ENCODE measurements at places on chromosomes 6 and 20.

GRCh38 chr20:32578840-32579390, 6.2 kb downstream of the NOL4L start:
- no peak for DNase-seq

DNA sequence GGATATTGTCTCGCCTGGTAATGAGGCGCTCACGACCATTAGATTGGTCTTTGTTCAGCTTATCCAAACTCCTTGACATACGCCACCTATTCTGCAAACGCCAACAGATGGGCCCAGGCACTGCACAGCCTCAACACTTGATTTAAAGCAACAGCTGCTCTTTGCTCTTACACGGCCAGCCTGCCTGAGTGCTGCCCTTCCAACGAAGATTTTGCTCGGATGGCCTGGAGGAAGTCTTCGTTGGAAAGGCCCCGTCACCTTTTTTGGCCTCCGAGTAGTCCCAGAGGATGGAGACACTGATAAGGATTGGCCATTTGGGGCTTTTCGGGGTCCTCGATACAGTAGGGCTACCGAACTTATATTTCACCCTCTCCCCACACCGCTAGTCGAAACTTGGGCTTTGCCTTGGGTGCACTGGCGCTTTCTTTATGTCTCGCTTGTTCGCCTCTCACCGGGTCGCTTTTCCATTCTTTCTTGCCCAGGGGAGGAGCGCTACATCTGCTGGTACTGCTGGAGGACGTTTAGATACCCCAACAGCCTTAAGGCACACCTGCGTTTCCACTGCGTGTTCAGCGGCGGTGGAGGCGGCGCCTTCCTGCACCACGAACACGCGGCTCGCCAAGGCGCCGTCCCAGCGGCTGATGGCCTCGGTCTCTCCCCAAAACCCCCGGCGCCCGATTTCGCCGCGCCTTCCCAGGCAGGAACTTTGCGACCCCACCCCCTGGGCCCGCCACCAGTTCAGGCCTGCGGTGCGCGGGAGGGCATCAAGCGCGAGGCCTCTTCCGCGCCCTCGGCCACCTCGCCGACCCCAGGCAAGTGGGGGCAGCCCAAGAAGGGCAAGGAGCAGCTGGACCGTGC, 6.1 kb downstream of the PRDM13 start:
- no peak for DNase-seq

- no peak for DNase-seq
Observed at GRCh38 chr6:164690241-164690640, 619.2 kb downstream of the C6orf118 start.

GRCh38 chr6:31737315-31737990, 1.1 kb upstream of the CLIC1 start:
- no peak for DNase-seq

GRCh38 chr6:62974452-62974851, 236.8 kb upstream of the FKBP1C start:
- no peak for DNase-seq

- no peak for DNase-seq
Observed at GRCh38 chr6:82249381-82250253, 2.1 kb upstream of the IBTK start.

DNA sequence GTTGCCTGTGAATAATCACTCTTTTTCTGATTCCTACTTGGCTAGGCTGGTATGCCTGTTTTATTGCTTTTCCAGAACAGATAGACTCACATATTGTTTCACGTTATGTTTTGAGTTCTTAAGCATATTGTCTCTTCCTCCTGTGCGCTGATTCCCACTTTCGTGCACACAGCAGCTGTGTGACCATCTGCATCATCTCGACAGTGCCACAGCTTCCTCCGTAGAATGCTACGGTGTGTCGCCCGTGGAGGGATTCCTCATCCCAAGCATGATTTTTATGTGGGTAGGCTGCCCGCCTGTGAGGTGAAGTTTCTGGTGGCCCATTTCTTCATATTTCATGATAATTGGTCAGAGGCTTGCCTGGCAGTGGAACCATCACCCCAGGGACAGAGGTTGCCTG, 31.8 kb downstream of the PLCB4 start:
- DNase-seq = no peak

- DNase-seq = no peak
Observed at GRCh38 chr6:72820906-72821305, 199.0 kb downstream of the KCNQ5 start.

DNA sequence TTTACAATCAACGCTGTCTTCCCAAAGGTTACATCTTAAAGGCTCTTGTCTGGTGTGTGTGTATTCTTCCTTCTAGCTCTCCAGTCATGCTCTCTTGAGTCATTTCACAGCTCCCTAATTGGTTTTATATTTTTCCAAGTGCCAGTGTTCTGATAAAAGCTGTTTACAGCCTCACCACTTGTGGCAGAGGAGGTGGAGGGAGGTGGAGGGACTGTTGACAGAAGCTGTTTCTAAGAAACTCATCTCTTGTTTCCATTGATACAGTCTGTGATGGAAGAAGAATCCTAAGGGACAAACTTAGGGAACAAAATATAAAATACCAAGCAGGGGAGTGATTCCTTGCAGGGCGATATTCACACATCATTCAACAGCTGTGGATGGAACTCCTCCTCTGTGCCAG, 64.0 kb downstream of the QRSL1 start:
- no peak for DNase-seq

DNA sequence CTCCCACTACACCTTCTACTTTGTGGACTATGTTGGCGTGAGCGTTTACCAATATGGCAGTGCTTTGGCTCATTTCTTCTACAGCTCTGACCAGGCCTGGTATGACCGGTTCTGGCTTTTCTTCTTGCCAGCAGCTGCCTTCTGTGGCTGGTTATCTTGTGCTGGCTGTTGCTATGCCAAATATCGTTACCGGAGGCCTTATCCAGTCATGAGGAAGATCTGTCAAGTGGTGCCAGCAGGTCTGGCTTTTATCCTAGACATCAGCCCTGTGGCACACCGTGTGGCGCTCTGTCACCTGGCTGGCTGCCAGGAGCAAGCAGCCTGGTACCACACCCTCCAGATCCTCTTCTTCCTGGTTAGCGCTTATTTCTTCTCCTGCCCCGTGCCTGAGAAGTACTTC, 16.5 kb upstream of the EFHC1 start:
- DNase-seq = no peak

GRCh38 chr20:49539481-49540231, 28.3 kb downstream of the PTGIS start:
- no peak for DNase-seq

DNA sequence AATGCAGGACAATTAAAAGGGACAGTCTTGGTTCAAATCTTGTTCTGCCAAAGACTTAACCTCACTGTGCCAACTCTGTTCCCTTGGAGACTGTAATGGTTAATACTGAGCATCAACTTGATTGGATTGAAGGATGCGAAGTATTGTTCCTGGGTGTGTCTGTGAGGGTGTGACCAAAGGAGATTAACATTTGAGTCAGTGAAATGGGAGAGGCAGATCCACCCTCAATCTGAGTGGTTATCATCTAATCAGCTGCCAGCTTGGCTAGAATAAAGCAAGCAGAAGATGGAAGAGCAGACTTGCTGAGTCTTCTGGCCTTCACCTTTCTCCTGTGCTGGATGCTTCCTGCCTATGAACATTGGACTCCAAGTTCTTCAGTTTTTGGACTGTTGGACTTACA, 474.4 kb downstream of the CD83 start:
- no peak for DNase-seq

- no peak for DNase-seq
Observed at GRCh38 chr6:66865771-66866170, 1158.7 kb upstream of the EYS start.

DNA sequence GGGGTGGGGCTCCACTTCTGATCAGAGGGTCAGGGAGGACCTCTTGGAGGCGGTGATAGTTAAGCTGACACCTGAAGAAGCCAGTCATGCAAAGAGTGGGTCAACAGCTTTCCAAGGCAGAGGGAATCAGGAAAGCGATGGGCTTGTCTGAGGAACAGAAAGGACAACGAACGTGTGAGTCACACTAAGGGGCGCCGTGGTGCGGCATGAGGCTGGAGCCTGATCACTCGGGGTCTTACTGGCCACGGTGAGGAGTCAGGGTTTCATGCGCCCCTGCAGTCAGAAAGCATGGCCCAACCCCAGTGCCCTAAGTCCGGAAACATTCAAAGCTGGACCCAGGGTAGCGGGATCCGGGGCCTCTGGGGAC, 50.6 kb upstream of the SLC32A1 start:
- no peak for DNase-seq

GRCh38 chr6:30754631-30755030, 10.3 kb upstream of the IER3 start:
- no peak for DNase-seq

GRCh38 chr20:5400164-5400762, 83.5 kb upstream of the PROKR2 start:
- DNase-seq = no peak

GRCh38 chr6:73152966-73153757, 72.1 kb downstream of the KHDC1L start:
- no peak for DNase-seq

DNA sequence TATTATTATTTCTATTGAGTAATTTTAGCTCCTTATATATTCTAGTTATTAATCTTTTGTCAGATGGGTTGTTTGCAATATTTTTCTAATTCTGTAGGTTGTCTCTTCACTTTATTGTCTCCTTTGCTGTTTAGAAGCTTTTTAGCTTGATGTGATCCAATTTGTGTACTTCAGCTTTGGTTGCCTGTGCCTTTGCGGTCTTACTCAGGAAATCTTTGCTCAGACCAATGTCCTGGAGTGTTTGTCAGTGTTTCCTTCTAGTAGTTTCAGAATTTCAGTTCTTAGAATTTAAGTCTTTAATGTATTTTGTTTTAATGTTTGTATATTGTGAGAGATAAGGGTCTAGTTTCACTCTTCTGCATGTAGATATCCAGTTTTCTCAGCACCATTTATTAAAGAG, 916.0 kb upstream of the EYS start:
- DNase-seq = no peak

DNA sequence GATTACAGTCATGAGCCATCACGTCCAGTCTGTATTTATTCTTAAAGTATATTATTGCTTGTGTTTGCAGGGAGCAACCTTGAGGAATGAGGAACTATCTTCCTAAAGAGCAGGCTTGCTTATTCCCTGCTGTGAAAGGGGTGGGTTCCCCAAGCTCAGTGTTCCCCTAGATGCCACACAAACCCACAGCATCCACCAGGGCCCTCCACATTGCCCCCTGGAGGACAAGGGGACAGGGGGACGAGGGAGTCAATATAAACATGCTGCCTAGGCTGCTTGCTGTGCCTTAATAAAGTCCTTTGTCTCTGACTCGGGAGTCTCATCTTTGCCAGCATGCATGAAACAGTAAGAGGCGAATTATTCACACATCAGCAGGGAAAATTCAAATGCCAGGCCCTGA, 8.0 kb upstream of the IDH3B start:
- DNase-seq = no peak

- DNase-seq = no peak
Observed at GRCh38 chr6:88749849-88750248, 213.6 kb downstream of the RNGTT start.

DNA sequence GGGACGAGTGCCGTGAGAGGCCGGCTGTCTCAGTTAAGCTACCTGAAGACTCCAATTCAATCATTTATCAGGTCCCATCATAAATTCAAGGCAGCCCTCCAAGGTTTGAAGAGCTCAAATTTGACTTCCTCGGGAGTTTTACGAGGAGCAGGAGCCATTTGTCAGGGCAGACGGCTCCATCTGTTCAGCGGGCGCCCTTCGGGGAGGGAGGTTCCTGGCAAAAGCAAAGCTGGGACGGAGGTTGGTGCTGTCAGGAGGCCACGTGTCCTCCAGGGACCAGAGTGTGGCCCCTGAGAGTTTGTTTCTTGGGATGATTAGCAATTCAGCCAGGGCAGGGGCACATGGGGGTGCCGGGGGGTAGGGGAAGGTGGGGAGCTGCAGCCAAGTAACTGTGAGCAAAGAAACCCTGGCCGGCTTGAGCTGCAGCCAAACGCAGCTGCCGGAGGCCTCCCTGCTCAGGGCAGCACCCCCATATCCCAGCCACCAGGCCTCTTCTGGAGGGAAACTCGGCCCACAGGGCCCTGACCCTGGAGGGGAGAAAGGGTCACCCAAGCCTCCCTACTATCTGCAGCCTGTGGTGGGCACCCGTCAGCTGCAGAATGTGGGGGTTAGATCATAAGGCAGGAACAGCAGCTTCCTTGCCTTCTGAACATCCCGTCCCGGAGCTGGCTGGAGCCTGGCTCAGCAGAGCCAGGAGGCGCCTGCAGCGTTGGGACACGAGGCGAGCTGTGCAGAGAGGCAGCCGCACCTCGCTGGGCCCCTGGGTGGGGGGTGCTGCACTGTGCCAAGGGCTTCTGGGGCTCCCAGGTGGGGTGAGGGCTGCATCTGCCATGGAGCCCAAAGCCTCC, 63.6 kb upstream of the GATA5 start:
- no peak for DNase-seq

- no peak for DNase-seq
Observed at GRCh38 chr6:15493437-15494168, 169.2 kb downstream of the DTNBP1 start.

GRCh38 chr6:110810896-110811586, 4.2 kb downstream of the CDK19 start:
- DNase-seq = no peak

GRCh38 chr6:163613025-163613424, 198.5 kb downstream of the QKI start:
- DNase-seq = no peak

GRCh38 chr6:108942556-108943492, 94.6 kb downstream of the ARMC2 start:
- peak; percentile 35 for DNase-seq

DNA sequence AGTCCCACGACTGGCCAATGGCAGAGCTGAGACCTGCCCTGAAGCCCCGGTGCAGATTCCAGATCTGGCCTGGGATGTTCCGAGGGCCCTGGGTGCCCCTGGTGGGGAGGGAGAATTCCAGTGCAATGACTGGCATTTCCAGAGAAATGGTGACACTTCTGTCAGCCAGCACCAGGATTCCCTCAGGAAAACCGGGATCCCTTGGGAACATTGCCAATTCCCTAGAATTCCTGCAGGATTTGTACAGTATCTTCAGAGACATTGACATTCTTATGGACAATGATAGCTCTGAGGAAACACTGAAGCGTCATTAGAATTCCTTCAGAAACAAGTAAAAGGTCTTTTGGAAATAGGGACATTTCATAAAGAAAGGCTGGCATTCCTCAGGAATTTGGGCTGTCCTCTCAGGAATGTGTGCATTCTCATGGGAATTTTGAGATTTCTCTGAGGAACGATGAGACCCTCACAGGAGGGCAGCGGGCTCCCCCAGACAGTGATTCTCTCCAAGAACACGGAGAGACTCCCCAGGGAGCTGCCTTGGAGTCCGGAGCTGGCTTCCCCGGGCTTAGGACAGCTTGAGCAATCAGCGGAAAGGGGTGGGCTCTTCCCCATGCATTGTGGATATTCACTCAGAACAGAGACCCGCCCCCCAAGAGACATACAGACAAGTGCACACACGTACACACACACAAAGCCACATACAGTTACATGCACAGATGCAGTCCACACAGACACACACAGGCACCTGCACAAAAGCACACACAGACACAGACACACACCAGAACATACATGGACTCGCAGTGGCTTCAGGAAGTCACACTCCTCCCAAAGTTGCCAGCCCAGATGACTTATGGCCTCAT, 35.2 kb upstream of the BPIFA2 start:
- DNase-seq = no peak
